ENCODE measurements at places on chromosomes 7 and 10.

- DNase-seq: no peak
Observed at GRCh38 chr10:130360826-130361311, 224.7 kb downstream of the GLRX3 start.

GRCh38 chr7:22751341-22751740 lies 24.3 kb downstream of the IL6 start:
- DNase-seq: no peak

DNA sequence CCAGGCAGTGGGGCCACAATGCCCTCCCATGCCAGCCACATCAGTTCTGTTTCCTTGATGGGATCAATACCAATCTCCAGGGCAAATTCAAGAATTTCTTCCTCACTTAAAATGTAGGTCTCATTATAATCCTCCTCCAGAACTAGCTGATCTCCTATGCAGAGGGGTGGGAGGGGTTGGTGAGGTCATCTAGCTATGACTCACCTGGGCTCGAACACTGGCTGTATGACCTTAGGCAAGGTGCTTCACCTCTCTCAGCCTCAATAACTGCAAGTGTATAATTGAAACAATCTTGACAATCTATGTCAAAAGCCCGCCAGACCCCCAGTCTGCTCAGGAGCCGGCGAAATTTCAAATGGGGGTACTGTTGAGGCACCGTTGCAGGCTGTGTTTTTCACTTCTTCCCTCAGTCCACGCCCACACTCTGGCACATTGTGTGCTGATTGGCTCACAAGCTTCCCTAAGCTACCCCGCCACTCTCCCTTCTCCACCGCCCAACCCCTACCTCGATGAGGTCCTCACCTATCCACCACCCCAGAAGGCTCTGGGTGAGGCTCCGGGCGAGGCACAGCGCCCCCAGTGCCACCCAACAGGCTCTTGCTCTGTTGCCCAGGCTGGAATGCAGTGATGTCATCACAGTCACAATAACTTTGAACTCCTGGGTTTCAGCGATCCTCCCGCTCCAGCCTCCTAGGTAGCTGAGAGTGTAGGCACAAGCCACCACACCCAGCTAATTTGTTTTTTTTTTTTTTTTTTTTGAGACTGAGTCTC lies 70.5 kb downstream of the ZNF22 start:
- DNase-seq: no peak

DNA sequence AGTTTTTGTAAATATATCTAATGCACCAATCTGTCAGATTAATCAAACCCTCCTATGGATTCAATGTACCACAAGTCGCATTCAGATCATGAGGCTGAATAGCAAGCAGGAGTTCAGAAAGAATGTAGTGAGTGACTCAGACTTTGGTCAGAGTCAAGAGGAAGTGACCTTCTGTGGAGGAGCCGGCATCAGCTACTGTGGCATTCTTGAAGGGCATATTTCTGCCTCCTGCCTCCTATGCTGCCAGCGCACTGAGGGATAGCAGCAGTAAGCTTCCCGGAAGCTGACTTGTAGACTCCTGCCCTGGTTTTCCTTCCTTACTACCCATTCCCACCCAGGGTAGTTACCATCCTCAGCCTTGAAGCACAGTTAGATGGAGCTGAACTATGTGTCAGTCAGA lies 867.5 kb downstream of the NRG3 start:
- no peak for DNase-seq

DNA sequence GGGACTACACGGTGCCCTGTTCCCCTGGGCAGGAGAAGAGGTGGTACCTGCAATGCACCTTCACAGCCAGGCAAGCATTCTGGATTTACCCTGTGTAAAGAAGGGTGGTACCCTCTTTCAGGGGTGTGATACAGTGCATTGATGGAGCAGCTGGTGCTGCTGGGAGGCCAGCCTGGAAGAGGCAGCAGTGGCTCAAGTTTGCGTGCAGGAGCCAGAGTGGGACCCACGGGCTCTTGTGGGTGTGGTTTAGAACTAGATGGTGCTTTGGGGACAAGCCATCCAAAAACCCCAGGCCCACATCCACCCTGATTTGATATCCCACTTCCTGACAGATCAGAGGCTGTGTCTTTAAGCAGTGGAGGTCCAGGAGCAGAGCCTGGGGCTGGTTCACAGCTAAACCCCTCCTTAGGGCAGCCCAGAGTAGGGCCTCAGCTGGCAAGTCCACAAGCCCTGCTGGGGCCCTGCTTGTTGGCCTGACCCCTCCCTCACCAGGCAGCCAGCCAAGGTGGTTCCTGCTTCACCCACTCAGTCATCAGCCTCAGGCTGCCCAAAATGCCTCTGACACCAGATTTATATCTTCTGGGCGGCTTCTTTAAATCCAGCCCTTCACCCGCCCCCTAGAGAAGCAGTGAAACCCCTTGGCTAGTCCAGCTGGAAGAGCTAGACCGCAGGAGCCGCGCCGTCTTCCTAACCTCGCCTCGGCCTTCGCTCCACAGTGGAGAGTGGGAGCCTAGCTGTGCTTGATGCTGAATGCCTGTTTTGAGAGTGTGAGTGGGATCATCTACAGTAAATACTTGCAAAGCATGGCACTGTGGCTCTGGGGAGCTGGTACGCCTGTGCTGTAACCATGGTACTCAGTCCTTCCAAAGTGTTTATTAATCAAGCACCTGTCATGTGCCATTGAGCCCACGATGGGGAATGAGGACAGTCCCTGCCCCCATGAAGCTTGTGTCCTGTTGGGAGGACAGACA lies 1.4 kb upstream of the ASIC3 start:
- DNase-seq: no peak

DNA sequence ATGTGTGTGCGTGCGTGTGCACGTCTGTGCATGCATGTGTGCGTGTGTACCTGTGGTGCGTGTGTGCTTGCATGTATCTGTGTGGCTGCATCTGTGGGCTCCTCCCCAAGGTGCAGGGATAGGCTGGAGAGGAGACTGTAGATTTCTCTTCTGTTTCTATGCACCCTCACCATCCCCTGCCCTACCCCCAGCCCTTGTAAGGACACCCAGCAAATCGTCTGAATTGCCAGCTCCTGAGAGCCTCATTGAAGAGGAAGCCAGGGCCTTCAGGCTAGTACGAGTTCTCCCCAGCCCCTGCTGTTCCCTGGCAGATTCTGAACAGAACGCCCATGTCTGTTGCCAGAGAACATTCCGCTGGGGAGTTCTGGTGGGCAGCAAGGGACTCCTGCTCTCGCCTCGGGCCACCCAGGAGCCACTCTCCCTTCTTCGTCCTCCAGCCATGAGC lies 17.0 kb upstream of the TRIM8 start:
- DNase-seq: no peak

GRCh38 chr7:24851786-24852185 lies 94.5 kb upstream of the GSDME start:
- DNase-seq: peak; percentile 17

- DNase-seq: no peak
Observed at GRCh38 chr10:117568334-117568733, 25.8 kb downstream of the EMX2 start.

DNA sequence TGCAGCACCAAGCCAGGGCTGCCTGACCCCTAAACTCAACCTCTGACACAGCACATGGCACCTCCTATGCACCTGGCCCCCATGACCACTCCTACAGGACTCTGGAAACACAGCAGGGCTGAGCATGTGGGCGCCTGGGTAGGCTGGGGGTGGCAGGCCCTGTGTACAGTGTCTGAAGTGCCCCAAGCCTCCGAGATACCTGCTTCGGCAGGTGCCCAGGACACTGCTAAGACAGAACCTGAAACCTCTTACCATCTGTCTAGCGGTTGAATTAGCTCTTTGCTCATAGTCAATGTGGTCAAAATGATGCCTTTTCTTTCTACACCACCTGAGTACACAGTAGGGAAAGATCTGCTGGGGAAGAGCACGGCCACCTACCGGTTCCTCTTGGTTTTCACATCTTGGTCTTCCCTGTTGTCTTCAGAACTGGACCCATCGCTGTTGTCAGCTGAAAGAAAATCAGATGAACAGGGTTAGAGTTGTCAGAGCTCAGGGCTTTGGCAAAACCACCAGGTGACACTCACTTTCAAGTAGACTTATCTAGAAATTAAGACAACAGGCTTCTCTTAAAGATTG lies 177.4 kb downstream of the TCERG1L start:
- no peak for DNase-seq

- no peak for DNase-seq
Observed at GRCh38 chr10:78335691-78336401, 302.2 kb downstream of the RPS24 start.

DNA sequence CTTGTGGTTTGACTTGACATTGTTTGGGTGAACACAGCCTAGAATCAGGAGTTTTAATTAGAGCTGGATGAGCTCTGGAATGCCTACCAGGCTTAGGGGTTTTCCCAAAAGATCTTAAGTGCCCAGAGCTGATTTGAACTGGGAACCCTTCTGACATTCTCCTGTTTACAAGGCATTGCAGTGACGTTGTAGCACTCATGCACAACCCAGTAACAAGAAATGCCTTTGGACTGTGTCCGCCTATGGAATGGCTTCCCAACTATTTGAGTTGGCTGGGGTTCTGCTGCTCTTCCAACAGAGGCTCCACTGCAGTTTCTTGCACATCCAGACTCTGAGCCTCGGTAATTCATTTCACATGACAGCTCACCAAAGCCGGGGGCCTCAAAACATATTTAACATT lies 76.7 kb upstream of the MKX start:
- DNase-seq: no peak

- DNase-seq: no peak
Observed at GRCh38 chr7:42076870-42077269, 160.1 kb downstream of the GLI3 start.

DNA sequence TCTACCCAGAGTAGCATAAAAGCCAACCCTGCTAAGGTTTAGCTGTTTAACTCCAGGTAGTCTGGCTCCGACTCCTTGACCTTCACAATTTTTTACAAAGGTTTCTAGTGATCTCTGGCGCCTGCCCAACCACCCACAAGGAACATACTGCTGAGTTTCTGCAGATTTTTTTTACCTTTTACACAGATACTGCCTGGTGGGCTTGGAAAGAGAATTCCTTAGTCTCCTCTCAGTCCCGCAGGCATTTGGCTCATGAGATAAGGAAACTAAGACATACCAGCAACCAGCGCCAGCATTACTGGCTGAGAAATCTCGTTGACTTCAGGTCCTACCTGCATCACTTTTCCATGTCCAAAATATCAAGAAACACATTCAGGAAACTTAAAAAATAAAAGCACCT lies 51.1 kb upstream of the LYZL1 start:
- DNase-seq: no peak

DNA sequence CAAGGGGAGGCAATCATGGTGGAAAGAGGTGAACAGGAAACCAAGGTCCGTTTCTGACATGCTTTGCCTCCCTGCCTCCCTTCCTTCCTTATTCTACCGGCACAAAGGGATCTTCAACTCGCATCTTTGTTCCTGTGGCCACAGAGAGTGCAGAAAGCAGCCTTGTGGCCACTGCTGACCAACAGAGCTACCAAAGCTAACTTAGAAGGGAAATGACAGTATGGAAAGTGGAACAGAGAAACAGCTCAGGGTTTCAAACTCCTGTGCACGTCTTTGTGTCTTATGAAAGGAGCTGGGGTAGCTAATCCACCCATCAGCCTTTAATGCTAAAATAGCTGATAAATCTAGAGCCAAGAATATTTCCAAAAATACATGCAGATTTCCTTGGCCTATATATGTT lies 588.0 kb downstream of the SORCS1 start:
- DNase-seq: no peak

DNA sequence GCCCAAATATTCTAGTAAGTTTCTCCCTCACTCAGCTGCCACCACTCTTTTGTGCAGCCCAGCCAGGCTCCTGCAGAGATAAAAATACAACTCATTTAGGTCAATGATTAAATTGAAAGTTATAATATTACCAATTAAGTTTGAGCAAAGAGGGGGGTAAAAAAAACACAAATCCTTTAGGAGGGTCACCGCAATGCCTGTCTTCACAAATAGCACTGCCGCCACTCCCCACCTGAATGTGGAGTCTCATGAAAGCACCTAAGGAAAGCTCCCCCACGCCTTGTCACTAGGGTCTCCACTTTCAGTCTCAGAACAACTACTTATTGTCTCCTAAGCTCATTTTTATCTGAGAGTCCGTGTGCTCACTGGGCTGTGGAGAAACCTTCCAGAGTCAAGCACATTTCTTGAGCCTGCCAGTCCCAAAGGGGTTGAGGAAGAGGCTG lies 148.7 kb downstream of the FGFR2 start:
- no peak for DNase-seq

DNA sequence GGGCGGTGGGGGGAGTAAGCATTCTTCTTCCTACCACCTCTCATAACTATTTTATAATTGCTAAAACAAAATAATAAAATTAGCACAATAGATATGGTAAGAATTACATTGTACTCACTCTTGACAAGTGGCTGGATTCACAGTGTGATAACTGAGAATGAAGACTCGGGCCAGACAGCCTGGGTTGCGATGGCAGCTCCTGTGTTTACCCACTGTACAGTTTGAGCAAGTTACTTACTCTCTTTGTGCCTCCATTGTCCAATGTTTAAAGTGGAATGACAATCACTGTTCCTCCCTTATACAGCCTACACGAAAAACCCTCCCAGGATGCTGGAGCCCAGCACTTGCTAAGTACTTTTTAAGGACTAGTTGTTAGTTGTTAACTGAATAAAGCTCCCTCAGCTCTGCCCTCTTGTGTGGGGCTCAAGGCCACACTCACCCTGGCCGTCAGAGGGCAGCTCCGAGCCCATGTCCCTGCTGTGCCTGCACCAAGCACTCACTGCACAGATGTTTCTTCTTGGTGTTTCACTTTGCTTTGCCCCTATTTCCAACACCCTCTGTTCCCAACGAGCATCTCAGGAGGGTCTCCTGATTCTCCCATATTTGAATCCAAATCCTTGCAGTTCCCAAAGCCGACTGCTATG lies 56.4 kb upstream of the NPS start:
- no peak for DNase-seq

GRCh38 chr10:100829097-100829870 lies 83.5 kb upstream of the SLF2 start:
- DNase-seq: no peak

GRCh38 chr10:100186253-100187212 lies 704 bp upstream of the ERLIN1 start:
- DNase-seq: peak; percentile 25

- no peak for DNase-seq
Observed at GRCh38 chr7:98881561-98882315, 3.4 kb downstream of the TRRAP start.

DNA sequence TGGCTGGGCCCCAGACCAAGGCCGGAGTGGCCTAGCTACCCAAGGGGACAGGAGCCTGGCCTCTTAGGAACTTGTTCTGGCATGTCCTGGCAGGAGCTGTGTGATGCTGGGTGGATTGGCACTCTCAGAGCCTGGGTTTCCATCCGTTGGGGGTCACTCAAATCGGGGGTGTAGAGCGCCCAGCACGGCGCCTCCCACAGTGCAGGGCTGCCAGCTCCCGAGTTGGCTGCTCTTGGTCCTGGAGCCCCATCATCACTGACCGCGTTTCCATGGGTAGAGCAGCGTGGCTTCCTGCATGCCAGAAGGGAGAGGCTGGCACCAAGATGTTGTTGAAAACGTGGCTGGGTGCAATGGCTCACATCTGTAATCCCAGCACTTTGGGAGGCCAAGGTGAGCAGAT lies 70.3 kb downstream of the UNCX start:
- DNase-seq: no peak

- DNase-seq: no peak
Observed at GRCh38 chr7:25913598-25914224, 238.3 kb upstream of the NFE2L3 start.
